ENCODE measurements at places on chromosomes 3 and 15. TPM values are rescaled to one million over a fixed set of nuclear protein-coding genes. Genes with fewer than 3 reads are reported as not detected.
A peak's percentile ranks its signal among the peaks of the same experiment; 100 is the strongest.

DNA sequence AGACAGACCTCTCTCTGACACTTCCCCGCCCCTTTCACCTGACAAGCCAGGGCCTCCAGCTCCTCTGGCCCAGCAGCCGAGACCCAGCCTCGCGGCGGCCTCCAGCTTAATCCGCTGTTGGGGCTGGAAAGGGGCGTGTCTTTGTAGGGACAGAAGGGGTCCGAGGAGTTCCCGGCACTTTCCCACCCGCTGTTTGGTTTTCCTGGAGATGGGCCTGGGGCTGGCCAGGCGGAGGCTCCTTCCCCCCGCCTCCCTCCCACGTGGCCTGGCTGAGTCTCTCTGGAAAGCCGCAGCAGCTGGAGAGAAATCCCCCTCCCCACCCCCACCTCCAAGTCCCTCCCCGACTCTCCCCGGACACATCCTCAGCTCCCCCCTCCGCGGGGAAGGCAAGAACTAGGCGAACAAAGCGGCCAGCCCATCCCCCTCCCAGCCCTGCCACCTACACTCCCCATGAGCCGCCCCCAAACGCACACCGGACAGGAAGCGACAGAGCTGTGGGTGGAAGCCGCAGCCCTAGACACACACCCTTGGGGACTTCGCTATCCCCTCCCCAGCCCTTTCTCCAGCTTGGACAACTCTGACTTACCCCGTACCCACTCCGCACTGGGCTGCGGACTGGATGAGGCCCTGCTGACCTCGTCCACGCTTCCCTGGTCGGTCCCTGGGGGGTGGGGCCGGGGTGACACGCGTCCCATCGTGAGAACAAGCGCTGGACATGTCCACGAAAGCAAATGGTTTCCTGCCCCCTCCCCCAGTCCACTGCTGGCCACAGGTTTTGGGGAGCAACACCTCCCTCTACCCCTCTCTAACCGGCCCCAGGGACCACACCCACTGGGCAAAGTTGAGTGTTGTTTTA is 1.2 kb downstream of the IGDCC4 start:
- DNase-seq: peak; percentile 90
- H3K36me3 ChIP-seq: peaks cover 2% of the 10 kb centered on the region
- H3K27me3 ChIP-seq: no peaks in the 10 kb centered on the region
- peak overlapping the region; percentile 97 for H3K4me3 ChIP-seq
- H3K27ac ChIP-seq: peak overlapping the region; percentile 97

DNA sequence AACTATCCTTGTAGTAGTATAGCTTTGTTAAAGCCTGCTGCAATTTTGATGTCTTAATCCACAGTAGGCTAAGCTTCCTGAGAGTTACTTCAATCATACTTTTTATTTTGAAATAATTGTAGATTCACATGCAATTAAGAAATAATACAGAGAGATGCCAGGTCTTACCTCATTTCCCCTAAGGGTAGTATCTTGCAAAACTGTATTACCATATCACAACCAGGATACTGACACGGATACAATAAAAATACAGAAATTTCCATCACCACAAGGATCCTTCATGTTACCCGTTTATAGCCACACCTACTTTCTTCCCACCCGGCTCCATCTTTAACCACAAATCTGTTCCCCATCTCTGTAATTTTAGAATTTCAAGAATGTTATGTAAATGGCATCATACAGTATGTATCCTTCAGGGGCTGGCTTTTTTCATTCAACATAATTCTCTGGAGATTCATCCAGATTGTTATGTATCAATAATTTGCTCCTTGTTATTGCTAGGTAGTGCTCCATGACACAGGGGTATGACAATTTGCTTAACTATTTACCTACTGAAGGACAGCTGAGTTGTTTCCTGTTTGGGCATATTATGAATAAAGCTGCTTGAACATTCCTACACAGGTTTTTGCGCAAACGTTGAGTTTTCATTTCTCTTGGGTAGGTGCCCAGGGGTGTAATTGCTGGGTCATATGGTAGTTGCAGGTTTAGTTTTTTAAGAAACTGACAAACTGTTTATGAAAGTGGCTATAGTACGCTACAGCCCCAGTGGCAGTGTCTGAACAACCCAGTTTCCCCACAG is 21.6 kb downstream of the BDH1 start:
- no peaks in the 10 kb centered on the region for H3K4me1 ChIP-seq
- peaks cover 2% of the 10 kb centered on the region for H3K36me3 ChIP-seq
- H3K4me3 ChIP-seq: no peak overlapping the region
- no peaks in the 10 kb centered on the region for H3K27me3 ChIP-seq
- H3K27ac ChIP-seq: no peak overlapping the region
- no peak for DNase-seq

GRCh38 chr15:40441565-40442531 is 1.1 kb downstream of the BAHD1 start:
- no peaks in the 10 kb centered on the region for H3K36me3 ChIP-seq
- peak overlapping the region; percentile 69 for H3K27ac ChIP-seq
- peaks cover 61% of the 10 kb centered on the region for H3K4me1 ChIP-seq
- H3K27me3 ChIP-seq: peaks cover 7% of the 10 kb centered on the region
- DNase-seq: no peak

GRCh38 chr15:35622641-35623340 is 76.8 kb upstream of the DPH6 start:
- no peak for DNase-seq
- H3K27ac ChIP-seq: no peak overlapping the region
- H3K4me1 ChIP-seq: peaks cover 44% of the 10 kb centered on the region
- no peaks in the 10 kb centered on the region for H3K36me3 ChIP-seq

GRCh38 chr3:122577409-122578031 is at the start of gene PARP15:
TSS of gene PARP15 (plus strand) at chr3:122577650. CDS start at chr3:122577668, 18 bp downstream.
- H3K27ac ChIP-seq: no peak within 1 kb of the TSS
- H3K4me1 ChIP-seq: peaks cover 17% of the 10 kb centered on the region
- DNase-seq: no peak
- H3K27me3 ChIP-seq: peaks cover 4% of the 10 kb centered on the region
- peaks cover 10% of the 10 kb centered on the region for H3K36me3 ChIP-seq
- H3K4me3 ChIP-seq: peak within 1 kb of the TSS; percentile 66

The NANOGP8 gene
- total RNA-seq: not detected

The SLC2A2 gene
- total RNA-seq: not detected

The TLR9 gene
- total RNA-seq: not detected

The IL1RAP gene
- 29.3 TPM for total RNA-seq

The TMEM87A gene
- total RNA-seq: 46.7 TPM

Measured in osteocyte (in vitro differentiated cells).